ENCODE measurements at places on chromosomes 5 and 9. TPM values are rescaled to one million over a fixed set of nuclear protein-coding genes. Genes with fewer than 3 reads are reported as not detected.

Gene GNA14
- not detected for total RNA-seq

Gene SEMA4D
- total RNA-seq: 265 TPM

Gene SHOC1
- not detected for total RNA-seq

Gene GPBP1
- 92.0 TPM for total RNA-seq

Gene MYOZ3
- total RNA-seq: not detected

Gene RPL35
- total RNA-seq: 1,539 TPM

Gene ADAMTS13
- 1.6 TPM for total RNA-seq

Gene PCDHGB7
- total RNA-seq: 0.08 TPM

Gene RNF180
- not detected for total RNA-seq

Gene SARDH
- 4.3 TPM for total RNA-seq

Gene TPM2
- 17.2 TPM for total RNA-seq

Gene PHF2
- total RNA-seq: 27.9 TPM

Gene AJM1
- 5.6 TPM for total RNA-seq

Gene LARP1
- 196 TPM for total RNA-seq

Gene PCDHAC2
- total RNA-seq: not detected

Gene PRSS3
- total RNA-seq: not detected

Gene FOXD4L6
- total RNA-seq: 0.10 TPM

Gene OSMR
- not detected for total RNA-seq

Gene SOX30
- 0.12 TPM for total RNA-seq

Gene PCDHAC1
- total RNA-seq: not detected

Gene CCNO
- total RNA-seq: not detected

Gene PTGES
- not detected for total RNA-seq

Gene ADAMTSL1
- total RNA-seq: not detected

Gene ELAVL2
- not detected for total RNA-seq

Gene LRRC70
- 0.88 TPM for total RNA-seq

Gene TMOD1
- total RNA-seq: 0.48 TPM

Gene CSF1R
- not detected for total RNA-seq

Gene PCDHA7
- total RNA-seq: not detected

Gene PCDHB5
- total RNA-seq: not detected

Gene ZBED3
- total RNA-seq: 2.6 TPM

Gene TMEM8B
- total RNA-seq: 3.0 TPM

Gene CCL27
- total RNA-seq: not detected

Gene CATSPER3
- 0.67 TPM for total RNA-seq

Gene NCS1
- 0.28 TPM for total RNA-seq

Gene C9orf43
- total RNA-seq: 0.39 TPM

Gene MYMK
- not detected for total RNA-seq

Gene BSPRY
- 2.6 TPM for total RNA-seq

Gene OLFM1
- total RNA-seq: not detected

Gene TOPORS
- 14.1 TPM for total RNA-seq

Gene SLC6A18
- total RNA-seq: not detected

Gene CFAP157
- not detected for total RNA-seq

Gene BTNL8
- not detected for total RNA-seq

Gene KCNV2
- total RNA-seq: not detected

Gene CCDC180
- total RNA-seq: 4.3 TPM

Gene SLC34A3
- total RNA-seq: not detected

Gene PBX3
- total RNA-seq: 18.0 TPM

Gene LIX1
- not detected for total RNA-seq

Gene SKIC3
- 81.6 TPM for total RNA-seq

Gene ECM2
- not detected for total RNA-seq

Gene LCN2
- total RNA-seq: not detected
